ENCODE measurements at places on chromosomes 6 and 20.

DNA sequence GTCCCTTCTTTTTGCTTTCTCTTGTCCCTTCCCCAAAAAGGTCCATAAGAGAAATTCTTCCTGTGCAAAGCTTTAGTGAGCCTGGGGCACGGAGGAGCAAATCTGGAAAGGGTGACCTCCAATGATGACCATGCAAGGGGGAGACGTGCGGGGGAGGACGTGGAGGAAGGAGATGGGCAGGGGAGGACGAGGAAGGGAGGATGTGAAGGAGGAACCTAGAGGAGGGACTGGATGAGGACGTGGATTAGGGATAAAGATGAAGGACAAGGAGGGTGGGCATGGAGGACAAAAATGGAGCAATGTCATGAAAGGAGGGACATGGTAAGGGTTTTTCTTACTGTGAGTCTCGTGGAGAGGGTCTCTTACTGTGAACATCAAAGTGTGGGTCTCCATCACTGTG, 139.5 kb downstream of the ERMARD start:
- no peak for DNase-seq

- DNase-seq: no peak
These were observed 11.3 kb downstream of the DLK2 start for GRCh38 chr6:43444036-43444435.

GRCh38 chr20:36582322-36582721, 8.9 kb downstream of the TGIF2 start:
- no peak for DNase-seq

DNA sequence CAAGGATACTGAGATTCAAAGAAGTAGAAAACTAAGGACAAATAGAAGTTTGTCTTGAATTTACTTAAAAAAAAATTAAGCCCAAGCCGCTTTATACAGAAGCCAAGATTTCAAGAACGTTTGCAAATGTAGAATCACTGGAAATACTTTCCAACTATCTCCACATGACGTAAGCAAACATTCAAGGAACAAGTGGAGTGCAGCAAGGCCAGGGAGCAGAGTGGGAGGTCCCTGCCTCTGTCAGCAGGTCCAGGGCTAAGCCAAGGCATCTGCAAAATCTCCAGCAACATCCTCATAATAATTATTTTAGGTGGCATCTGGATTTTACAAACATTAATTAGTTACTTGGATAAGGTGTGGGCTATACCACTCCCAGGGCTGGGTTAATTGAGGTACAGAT, 60.1 kb upstream of the AKIRIN2 start:
- DNase-seq: no peak

GRCh38 chr20:51412333-51412871, 130.1 kb downstream of the NFATC2 start:
- no peak for DNase-seq

DNA sequence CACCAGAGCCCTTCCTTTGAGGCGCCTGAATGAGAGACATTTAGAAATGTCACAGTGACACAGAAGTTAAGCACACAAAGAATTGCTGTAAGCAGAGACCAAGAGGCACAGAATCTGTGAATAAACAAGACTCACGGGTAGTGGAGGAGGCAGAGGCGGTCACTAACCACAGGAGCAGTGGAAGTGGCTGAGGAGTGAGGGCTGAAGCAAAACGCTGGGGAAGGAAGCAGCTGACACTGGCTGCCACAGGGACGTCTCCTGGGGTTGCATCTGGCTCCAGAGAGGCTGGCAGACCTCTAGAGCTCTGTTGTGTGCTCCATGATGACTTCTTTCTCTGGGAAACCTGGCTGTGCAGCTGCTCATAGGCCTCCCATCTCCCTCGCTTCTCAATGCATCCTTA, 65.0 kb upstream of the SLC2A12 start:
- DNase-seq: peak; percentile 15

DNA sequence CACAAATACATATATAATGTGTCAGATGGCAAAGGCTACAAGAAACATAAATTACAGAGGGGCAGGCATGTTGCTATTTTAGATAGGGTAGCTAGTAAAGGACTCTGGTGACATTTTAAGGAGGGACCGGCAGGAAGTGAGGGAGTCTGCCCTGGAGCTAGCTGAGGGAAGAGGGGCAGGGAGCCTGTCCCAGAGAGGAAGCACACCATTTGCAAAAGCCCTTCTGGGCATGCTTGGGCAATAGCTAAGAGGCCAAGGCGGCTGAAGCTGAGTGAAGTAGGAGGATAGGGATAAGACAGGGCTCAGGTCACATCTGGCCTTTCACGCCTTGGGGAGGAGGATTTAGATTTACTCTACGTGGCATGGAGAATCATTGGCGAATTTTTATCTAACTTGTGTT, 96.2 kb downstream of the RTN4IP1 start:
- DNase-seq: no peak

GRCh38 chr20:43415661-43416430, 41.9 kb upstream of the SRSF6 start:
- DNase-seq: no peak

GRCh38 chr6:14863902-14864850, 381.7 kb upstream of the JARID2 start:
- peak; percentile 8 for DNase-seq
